ENCODE measurements at places on chromosomes 4 and X.

GRCh38 chr4:78217557-78217956 is 160.4 kb downstream of the FRAS1 start:
- no peak for DNase-seq

- no peak for DNase-seq
These were observed 219.9 kb upstream of the PACRGL start for GRCh38 chr4:20480165-20480947.

DNA sequence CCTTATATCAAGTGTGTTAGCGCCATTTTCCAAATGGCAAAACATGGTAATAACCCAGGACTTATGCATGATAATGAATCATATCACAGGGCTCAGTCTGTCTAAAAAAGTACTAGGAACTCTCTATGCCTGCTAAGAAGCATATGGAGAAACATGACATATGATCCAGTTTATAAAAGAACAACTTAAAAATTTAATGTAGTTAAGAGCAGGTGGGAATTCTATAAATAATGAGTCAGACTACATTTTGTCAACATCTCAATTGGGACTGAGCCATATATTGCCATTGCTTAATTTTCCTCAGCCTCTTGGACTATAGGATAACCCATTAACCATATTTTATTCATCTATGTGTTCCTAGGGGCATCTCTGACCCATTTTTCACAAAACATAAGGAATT is 360.4 kb upstream of the AGA start:
- no peak for DNase-seq

GRCh38 chr4:23819041-23819511 is 70.8 kb downstream of the PPARGC1A start:
- DNase-seq: no peak

- DNase-seq: no peak
These were observed 21.6 kb upstream of the REPS2 start for GRCh38 chrX:16924631-16925480.

- DNase-seq: no peak
These were observed 116.1 kb downstream of the EVC2 start for GRCh38 chr4:5592272-5592671.

DNA sequence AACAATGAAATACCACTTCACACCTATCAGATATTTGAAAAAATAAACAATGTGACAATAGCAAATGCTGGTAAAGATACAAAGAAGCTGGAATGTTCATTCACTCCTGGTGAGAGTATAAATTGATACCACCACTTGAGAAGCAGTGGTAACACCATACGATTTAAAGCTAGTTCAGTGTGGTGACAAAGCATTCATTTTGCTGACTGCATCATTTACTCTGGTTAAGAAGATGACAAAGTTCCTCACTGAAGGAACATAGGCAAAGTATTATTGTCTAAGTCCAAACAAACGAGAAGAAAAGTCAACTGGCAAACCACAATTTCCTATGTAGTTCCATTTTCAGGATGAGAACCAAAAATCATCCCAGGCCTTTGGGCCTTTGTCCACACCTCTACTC is 102.5 kb downstream of the GEMIN8 start:
- DNase-seq: no peak

DNA sequence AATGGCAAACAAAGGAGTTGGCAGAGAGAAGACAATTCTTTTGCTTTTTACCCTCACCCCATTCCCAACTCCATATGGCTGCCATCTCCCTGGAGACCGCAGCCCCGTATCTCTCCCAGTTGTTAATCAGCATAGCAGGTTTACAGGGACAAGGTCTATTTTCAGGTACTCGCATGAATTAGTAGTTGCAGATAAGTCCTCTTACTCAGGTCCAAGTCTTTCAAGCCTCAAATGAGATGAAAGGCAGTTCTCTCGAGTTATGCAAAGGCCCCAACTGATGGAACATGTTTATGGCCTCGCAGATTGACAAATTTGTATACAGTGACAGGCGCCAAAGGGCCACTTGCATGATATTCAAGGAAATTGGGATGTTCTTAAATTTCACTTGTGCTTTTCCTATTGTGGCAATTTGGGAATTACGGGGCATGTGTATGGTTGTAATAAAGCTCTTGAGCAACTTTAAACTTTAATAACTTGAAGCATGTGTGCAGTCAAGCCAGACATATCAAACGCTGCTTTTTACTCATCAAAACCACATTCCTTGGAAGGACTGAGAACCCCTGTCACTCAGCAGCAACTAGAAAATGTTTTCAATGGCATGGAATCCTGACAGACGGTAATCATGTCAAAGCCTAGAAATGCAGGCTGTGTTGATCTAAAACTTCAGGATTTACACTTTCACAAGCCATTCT is 45.1 kb downstream of the KDR start:
- DNase-seq: no peak

DNA sequence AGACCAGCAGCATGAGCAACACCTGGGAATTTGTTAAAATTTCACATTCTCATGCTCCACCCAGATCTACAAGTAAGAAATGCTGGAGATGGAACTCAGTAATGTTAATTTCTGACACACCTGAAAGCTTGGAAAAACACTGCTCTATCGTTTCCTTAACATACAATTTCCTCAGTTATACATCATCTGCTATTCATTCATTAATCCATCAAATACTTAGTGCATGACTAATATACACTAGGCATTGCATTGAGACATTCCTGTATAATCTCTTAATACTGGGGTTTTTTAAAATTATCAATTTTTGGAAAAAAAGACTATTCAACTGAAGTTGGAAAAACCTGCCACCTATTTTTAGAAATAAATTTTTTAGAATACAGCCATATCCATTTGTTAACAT is 106.1 kb downstream of the CHM start:
- DNase-seq: no peak

DNA sequence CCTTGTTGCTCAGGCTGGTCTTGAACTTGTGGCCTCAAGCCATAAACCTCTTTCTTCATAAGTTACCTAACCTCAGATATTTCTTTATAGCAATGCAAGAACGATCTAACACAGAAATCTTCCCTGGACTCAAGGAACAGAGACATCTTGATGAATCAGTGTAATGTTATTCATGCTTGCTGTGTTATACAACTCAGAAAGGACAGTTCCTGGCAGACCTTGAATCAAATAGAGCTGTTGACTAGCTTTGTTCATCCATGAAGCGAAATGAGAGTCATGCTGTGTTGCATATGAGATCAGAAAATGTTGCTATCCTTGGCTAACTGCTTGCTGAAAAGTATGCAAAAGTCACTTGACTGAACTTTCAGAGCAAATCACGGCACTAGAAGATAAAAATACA is 72.6 kb upstream of the ARHGAP24 start:
- DNase-seq: no peak

DNA sequence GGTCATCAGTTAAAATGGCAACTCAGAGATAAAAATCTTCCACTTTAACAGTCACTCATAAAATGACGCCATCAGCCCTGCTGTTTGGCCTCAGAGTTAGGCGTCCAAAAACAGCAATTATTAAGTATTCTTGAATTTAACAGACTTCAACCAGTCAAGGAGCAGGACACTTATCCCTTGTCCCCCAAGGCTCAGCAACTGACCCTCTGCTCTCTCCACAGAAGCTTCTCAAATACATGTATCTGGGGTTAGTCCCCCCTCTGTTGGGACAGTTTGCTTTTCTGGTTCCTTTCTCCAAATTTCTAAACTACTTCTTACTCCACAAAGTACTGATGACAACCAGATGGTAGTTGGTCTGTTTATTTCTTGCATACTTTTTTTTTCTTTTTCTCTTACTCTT is 54.4 kb downstream of the SOD3 start:
- no peak for DNase-seq

GRCh38 chrX:50691820-50692219 is 122.2 kb downstream of the SHROOM4 start:
- no peak for DNase-seq

- no peak for DNase-seq
These were observed 421.9 kb upstream of the TENM3 start for GRCh38 chr4:181821039-181822004.

DNA sequence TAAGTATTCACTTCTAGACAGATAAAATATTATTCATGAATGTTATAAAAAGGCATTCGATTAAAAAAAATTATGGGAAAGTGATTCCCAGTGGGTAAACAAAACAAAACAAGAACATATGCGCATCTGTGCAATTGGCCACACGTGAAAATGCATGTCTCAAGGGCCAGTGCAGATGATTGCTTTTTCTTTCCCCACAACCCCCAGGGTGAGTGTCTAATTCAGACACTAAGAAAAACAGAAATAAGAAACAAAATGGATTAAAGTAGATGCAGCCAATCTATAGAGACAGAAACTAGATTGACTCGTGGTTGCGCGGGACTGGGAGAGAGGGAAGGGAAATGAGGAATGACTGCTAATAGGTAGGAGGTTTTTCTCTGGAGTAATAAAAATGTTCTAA is 49.5 kb downstream of the GPM6A start:
- DNase-seq: no peak

- DNase-seq: no peak
These were observed 14.3 kb upstream of the FAM241A start for GRCh38 chr4:112130906-112131305.

- no peak for DNase-seq
These were observed 128.9 kb downstream of the CEP135 start for GRCh38 chr4:56077676-56078075.

GRCh38 chr4:159035570-159035969 is 67.3 kb upstream of the RAPGEF2 start:
- DNase-seq: no peak

GRCh38 chrX:149867488-149867887 is 13.5 kb upstream of the MAGEA8 start:
- no peak for DNase-seq

DNA sequence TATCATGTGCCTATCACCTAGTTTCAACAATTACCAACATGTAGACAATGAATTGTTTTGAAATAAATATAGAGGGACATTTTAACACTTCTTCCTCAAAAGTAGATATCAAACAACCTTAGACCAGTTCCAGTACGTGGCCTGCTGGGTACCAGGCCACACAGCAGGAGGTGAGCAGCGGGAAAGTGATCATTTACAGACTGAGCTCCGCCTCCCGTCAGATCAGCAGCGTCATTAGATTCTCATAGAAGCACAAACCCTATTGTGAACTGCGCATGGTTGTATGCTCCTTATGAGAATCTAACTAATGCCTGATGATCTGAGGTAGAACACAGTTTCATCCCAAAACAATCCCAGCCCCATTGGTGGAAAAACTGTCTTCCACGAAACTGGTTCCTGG is 6.5 kb downstream of the BBS7 start:
- DNase-seq: no peak

GRCh38 chr4:177177541-177178081 is 132.1 kb upstream of the NEIL3 start:
- DNase-seq: no peak

DNA sequence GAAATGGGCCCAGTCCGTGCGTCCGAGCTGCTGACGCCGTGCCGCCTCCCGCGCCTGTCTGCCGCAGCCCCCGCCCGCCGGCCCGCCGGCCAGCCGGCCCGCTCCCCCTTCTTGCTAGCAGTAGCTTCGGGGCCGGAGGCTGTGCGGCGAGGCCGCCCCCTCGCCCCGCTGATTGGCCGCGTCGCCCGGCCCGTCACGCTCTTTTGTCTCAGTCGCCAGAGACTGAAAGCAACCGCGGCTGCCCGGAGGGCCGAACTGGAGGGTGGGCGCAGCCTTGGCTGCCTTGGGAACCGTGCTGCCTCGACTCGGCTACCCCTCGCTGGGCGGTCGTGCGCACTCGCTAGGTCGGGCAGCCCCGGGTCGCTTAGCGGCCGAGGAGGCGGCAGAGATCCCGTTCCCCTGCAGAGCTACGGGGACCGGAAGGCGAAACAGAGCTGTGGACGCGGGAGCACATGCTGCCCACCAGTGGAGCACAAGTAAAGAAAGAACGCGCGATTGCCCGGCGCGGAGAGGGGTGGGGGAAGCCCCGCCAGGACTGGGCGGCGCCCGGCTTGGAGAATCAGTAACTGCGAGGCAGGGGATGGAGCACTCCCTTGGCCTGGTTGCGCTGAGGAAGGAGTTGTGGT is at the start of gene ZCCHC18:
Gene ZCCHC18, plus strand, starts transcription at position 198 of the 626 bp plus-strand sequence. CDS start 1,589 bp downstream, outside the sequence.
- peak; percentile 47 for DNase-seq

GRCh38 chr4:150699599-150699998 is 117.6 kb downstream of the MAB21L2 start:
- DNase-seq: no peak

GRCh38 chr4:103719830-103720207 is at the start of gene TACR3:
Gene TACR3 (minus strand): TSS chr4:103719985. CDS start chr4:103719675, 310 bp downstream.
- DNase-seq: no peak

DNA sequence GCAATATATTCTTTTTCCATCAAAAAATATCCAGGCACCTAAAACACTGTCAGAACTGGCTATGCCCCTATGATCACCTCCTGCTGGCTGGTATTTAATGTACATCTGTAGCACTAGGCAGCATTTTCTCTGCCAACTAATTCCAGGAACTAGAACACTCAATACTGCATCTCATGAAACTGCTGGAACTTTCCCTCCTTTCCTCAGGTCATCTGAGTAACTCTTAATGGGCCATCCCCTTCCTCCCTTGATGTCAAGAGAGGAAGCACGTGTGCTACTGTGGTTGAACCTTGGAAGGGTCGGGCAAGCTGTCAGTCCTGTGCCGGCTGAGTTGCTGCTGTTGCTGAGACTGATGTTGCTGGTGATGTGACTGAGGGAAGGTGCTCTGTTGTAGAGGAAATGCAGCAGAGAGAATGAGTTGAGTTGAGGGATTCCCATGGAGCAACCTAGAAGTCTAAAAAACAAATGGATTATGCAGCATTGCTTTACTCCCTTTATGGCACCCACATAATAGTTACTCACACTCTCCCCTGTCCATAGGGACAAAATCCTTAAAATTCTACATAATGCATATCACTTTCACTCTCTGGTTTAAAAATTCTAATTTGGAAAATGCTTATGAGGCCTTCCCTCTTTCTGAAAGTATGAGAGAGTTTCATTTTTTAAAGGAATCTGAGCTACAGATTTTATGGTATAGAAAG is 39.5 kb downstream of the TMEM165 start:
- no peak for DNase-seq

- DNase-seq: no peak
These were observed 37.4 kb upstream of the PACRGL start for GRCh38 chr4:20662851-20663250.

GRCh38 chrX:153381684-153382532 is 19.2 kb downstream of the PNMA6E start:
- DNase-seq: peak; percentile 13

- no peak for DNase-seq
These were observed 115.1 kb downstream of the STK32B start for GRCh38 chr4:5166377-5166776.

DNA sequence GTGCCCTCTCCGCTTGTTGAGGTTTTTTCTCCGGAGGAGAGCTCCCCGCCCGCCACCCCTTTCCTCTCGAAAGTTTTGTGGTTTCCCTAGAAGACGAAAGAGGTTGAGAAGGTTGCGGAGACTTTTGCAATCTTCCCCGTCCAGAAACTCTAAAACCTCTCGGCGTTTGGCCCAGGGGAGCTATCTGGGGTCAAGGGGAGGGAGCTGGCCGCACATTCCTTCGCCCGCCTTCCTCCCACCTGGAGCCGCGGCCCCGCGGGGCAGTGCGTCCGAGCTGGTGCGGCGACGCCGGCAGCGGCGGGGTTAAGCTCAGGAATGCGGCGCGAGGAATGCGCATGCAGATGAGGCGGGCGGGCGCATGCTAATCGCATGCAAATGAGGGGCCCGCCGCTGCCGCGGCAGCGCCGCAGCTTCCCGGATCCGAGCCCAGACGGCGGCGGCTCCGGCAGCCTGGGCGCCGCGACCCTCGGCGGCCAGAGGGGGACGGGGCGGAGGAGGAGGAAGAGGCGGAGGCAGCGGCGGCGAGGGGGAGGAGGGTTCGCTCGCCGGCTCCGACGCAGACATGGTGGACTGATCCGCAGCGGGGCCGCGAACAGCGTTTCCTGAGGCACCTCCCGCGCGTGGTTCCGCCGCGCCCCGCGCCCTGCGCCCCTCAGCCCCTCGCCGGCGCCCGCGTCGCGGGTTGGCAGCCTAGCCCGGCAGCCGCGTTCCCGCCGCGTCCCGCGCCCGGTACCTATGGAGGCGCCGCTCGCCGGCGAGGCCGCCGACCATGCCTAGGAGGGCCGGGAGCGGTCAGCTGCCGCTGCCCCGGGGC is at the start of gene WWC2:
Gene WWC2, plus strand, starts transcription at position 535 of the 814 bp plus-strand sequence. Its CDS starts 235 bp downstream, at position 770.
- peak; percentile 76 for DNase-seq

All from substantia nigra (tissue), 51 donors.